ENCODE measurements at places on chromosomes 6 and 20.

DNA sequence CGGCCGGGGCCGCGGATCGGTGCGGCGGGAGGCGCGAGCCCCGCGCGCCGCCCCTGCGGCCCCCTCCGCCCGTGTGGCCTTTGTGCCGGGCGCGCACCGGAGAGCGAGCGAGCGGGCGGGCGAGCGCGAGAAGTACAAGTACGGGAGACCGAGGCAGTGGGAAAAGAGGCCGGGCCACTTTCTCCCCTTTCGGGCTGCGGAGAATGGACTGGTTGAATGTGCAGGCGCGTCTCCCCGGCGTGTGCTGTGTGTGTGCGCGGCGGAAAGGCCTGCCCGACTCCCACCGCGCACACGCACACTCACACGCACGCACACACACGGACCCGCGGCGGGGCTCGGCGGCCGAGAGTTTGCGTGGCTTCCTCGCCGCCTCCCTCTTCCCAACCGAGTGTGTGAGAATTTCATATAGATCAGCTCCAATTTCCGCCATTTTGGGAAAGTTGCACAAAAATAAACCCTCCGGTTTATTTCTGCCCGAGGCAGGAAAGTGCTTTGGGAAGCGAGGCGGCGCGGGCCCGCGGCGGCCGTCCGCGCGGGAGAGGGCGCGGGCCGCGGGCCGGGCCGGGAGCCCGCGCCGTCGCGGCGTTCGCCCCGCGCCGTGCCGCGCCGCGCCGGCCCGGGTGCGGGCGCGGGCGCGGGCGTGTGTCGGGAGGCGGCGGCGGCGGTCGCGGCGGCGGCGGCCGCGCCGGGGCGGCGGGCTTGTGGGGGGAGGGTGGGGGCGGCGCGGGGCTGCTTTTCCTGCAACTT is 1.1 kb downstream of the L3MBTL3 start:
- peak; percentile 52 for DNase-seq

DNA sequence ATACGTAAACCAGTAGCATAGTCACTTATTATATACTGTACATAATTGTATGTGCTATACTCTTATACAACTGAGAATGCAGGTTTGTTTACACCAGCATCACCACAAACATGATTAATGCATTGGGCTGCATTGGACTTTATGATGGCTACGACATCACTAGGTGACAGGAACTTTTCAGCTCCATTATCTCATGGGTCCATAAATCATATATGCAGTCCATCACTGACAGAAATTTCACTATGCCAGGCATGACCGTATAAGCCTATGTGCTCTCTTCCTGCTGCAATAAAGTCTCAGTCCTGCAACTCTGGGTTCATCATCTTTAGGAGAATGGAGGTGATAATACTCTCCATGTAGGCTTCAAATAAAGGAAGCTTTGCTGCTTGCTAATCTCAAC is 45.4 kb downstream of the ALDH5A1 start:
- DNase-seq, result no peak

DNA sequence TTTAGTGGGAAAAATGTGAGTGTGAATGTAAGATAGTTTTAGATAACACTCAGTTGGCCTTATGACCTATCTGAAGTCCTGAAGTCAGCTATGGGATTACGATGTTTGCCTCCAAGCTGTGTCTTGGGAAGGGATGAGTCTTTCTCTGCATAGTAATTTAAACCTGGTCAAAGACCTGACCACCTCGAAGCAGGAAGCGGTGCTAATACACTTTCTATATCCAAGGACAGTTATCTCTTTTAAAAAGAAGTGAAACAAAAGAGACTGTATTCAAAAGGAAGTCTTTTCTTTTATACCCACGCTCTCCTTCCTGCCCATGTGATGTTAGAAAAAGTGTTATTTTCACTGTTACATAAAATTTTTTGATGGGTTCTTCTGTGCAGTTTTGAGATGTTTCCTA is 94.9 kb downstream of the JARID2 start:
- DNase-seq, result no peak

GRCh38 chr6:130848945-130849344 is 21.7 kb downstream of the SMLR1 start:
- peak; percentile 6 for DNase-seq

GRCh38 chr6:52317841-52318581 is 33.5 kb upstream of the MCM3 start:
- DNase-seq, result peak; percentile 60

GRCh38 chr6:136383268-136383937 is 93.8 kb upstream of the BCLAF1 start:
- no peak for DNase-seq

- DNase-seq, result no peak
These were observed 247.8 kb upstream of the CHD6 start for GRCh38 chr20:41865938-41866337.

- peak; percentile 62 for DNase-seq
These were observed 42.8 kb downstream of the HLA-DPB1 start for GRCh38 chr6:33118525-33119123.

GRCh38 chr6:42075159-42075838 is 25.0 kb downstream of the TAF8 start:
- peak; percentile 69 for DNase-seq

GRCh38 chr20:47196091-47197081 is 160.1 kb downstream of the ZMYND8 start:
- DNase-seq, result peak; percentile 70

GRCh38 chr20:49276161-49276960 is 1.5 kb downstream of the ZNFX1 start:
- DNase-seq, result peak; percentile 75

DNA sequence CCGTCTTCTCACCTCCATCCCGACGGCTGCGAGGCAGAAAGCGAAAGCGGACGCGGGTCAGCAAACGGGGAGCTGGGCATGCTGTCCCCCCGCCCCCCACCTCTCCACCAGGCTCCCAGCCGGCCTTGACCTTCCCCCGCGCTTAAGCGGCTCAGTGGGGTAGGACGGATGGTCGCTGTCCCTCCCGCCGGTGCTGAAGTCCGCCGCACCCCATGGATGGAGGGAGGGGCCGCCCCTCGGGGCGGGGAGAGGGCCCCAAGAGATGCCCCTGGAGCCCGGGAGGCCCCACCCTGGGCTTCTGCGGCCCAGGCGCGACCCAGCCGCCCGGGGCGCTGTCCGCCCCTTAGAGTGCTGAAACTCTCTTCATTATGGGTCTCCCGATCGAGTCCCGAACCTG is at the start of gene KCNB1:
Gene KCNB1, minus strand, starts transcription at position 48 of the 397 bp plus-strand sequence. CDS start 188 bp downstream, outside the sequence.
- DNase-seq, result peak; percentile 24

DNA sequence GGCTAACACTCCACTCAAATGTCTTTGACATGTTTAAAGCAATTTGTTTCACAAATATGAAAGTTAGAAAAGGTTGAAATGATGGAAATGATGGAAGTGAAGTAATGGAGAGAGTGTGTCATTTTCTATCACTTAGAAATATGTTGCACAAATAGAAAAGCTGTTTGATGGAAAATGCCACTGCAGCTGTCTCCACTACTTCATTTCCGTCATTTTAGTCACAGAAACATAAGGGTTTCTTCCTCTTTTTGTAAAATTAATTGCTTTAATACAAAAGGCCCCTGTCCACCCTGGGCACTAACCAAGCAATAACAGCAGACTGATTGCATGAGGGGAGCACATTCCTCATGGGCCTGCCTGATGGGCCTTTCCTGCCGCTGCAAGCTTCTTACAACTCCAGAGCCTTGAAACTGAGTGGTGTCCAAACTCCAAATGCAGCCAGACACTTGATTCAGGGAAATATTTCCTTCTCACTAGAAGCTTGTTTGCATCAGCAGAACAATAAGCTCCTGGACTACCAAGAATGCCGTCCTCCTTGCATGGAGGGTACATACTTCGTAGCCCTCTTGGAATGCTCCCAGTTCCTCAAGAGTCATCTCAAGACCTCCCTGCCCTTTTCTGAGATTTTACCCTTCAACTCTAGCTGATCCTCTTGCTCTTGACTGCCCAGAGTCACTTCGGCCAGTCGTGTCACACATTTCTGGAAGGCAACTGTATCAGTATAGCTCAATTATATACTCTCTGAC is 36.1 kb downstream of the F13A1 start:
- DNase-seq, result no peak

DNA sequence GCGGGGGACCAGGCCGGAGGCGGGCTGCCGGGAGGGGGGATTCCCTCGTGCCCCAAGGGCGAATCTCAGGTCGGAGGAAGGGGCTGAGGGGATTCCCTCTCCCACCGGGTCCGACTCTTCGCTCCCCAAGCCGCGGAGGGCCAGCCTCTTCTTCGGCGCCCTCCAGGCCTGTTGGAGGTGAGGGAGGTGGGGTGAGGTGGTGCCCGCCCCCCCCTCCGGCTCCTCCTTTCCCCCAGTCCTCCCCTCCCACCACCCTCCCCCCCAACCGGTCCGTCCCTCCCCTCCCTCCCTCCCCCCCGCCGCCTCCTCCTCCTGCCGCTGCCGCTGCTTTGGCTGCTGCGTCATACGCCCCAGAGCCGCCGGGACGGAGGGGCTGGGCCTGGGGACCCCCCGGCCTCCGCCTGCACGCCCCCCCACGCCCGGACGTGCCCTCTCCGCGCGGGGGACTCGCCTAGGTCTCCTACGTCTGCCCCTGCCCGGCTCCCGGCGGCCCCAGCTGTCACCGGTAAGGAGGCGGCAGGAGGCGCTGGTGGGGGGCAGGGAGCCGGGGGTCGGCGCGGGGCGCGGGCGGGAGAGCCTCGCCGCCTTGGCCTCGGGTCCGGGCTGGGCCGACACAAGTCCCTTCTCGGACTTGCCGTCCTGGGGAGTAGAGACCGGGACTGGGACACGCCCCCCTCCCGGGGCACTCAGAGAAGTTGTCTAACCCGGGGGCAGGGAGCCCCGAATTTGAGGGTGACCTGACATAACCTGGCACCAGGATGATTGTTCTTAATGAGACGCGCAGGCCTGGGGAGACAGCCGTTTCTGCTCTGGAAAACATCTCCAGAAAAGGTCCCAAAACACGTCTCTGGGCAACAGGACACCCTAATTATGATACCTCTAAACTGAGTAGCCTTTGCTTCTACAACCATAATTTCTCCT is at the start of gene PHF1:
Gene PHF1, plus strand, starts transcription at position 304 of the 921 bp plus-strand sequence. CDS start 1,250 bp downstream, outside the sequence.
- DNase-seq, result peak; percentile 82

- DNase-seq, result no peak
These were observed 58.3 kb upstream of the PDE10A start for GRCh38 chr6:165721356-165721755.

GRCh38 chr6:111715321-111715720 is 109.6 kb upstream of the TRAF3IP2 start:
- DNase-seq, result no peak

DNA sequence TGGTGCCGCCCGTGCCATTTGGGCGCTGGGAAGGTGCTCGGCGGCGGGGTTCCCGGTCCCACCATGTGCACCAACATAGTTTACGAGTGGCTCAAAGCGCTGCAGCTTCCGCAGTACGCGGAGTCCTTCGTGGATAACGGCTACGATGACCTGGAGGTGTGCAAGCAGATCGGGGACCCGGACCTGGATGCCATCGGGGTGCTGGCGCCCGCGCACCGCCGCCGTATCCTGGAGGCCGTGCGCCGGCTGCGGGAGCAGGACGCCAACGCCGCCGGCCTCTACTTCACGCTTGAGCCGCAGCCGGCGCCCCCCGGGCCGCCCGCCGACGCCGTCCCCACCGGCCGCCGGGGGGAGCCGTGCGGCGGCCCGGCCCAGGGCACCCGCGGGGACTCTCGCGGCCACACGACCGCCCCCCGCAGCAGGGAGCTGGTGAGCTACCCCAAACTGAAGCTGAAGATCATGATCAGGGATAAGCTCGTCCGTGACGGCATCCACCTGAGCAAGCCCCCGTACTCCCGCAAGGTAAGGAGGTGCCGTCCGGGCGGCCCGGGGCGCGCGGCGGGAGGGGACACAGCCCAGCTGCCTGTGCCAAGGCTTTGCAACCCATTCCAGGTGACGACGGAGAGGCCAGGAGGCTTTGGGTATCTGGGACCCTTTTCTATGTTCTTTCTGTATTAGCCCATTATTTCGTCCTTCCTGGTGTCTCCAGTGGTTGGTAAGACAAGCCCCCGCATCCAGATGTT is 547 bp downstream of the SAMD5 start:
- DNase-seq, result peak; percentile 8

- DNase-seq, result no peak
These were observed 41.1 kb upstream of the BCAS1 start for GRCh38 chr20:54111460-54111859.

DNA sequence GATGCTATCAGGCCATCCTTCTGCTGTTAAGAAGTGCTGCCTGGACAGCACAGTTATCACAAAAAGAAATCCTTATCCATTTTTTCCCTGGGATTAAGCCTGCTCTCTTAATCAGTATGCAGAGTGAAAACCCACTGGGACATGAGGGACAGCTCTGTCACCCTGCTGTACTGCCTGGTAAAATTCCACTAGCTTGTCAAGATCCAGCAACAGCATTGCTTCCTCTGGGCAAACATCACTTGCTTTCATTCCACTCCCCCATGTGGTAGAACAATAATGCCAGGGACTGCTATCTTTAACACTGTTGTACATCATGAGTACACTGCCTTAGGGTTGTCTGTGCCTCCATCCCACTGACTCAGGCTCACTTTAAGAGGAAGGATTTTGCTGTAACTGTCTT is 331.3 kb downstream of the KIF16B start:
- peak; percentile 12 for DNase-seq

DNA sequence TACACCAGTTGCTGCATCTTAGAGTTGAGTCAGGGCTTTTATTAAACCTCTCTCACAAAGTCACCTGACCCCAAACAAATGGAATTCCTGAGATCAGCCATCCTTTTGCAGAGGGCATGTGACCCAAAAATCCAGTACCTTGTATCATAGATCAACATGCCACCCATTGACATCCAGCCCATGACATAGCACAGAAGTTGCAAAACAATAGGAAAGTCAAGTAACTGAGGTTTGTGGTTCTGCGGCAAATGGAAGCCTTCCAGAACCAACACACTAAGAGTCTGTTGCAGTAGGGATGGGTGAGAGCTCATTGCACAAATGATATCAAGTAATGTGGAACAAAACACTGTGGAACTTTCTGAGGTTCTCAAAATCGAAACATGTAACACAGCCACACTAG is 111.2 kb downstream of the PDE7B start:
- DNase-seq, result peak; percentile 87

- no peak for DNase-seq
These were observed 36.9 kb downstream of the BMP6 start for GRCh38 chr6:7762760-7763159.

DNA sequence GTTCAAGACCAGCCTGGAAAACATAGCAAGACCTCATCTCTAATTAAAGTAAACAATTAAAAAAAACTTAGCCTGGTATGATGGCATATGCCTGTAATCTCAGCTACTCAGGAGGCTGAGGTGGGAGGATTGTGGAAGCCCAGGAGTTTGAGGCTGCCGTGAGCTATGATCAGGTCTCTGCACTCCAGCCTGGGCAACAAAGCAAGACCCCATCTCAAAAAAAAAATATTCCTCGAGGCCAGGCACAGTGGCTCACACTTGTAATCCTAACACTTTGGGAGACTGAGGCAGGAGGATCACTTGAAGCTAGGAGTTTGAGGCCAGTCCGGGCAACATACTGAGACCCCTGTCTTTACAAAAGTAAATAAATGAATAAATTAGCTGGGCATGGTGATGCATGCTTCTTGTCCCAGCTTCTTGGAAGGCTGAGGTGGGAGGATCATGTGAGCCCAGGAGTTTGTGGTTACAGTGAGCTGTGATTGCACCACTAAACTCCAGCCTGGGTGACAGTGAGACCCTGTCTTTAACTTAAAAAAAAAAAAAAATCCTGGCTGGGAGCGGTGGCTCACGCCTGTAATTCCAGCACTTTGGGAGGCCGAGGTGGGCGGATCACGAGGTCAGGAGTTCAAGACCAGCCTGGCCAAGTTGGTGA is 9.3 kb upstream of the C2 start:
- no peak for DNase-seq
